ENCODE measurements at places on chromosomes 16 and 17.

- DNase-seq = no peak
These were observed 204.9 kb upstream of the KCNJ16 start for GRCh38 chr17:69870091-69870530.

GRCh38 chr17:78658281-78658785, 81.1 kb upstream of the DNAH17 start:
- no peak for DNase-seq

- DNase-seq = peak; percentile 83
These were observed at the start of gene COG4 for GRCh38 chr16:70523076-70523742. COG4 (minus strand) TSS chr16:70523554; CDS start chr16:70523543, 11 bp downstream.

GRCh38 chr17:39868554-39868942, 546 bp downstream of the ZPBP2 start:
- no peak for DNase-seq

DNA sequence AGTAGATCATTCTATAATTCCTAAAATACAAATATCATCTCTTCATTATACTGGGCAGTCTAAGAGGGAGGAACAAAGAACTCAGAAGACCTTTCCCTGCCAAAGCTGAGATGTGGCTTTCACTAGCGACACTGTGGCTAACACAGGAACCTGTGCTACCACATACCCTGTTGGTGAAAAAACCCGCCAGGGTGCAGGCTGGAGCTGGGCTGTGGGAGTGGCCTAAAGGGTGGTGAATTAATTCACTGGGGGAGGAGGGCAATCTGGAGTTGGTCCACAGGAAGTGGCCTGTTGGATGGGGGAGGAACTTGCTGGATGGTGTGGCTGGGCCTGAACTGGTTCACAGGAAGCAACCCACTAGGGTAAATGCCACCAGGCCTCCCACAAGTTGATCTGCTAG, 7.4 kb downstream of the ZNF594 start:
- DNase-seq = no peak

GRCh38 chr17:77881545-77881944, 77.0 kb upstream of the TNRC6C start:
- peak; percentile 60 for DNase-seq

GRCh38 chr16:24700549-24701392, 28.7 kb upstream of the TNRC6A start:
- DNase-seq = no peak

DNA sequence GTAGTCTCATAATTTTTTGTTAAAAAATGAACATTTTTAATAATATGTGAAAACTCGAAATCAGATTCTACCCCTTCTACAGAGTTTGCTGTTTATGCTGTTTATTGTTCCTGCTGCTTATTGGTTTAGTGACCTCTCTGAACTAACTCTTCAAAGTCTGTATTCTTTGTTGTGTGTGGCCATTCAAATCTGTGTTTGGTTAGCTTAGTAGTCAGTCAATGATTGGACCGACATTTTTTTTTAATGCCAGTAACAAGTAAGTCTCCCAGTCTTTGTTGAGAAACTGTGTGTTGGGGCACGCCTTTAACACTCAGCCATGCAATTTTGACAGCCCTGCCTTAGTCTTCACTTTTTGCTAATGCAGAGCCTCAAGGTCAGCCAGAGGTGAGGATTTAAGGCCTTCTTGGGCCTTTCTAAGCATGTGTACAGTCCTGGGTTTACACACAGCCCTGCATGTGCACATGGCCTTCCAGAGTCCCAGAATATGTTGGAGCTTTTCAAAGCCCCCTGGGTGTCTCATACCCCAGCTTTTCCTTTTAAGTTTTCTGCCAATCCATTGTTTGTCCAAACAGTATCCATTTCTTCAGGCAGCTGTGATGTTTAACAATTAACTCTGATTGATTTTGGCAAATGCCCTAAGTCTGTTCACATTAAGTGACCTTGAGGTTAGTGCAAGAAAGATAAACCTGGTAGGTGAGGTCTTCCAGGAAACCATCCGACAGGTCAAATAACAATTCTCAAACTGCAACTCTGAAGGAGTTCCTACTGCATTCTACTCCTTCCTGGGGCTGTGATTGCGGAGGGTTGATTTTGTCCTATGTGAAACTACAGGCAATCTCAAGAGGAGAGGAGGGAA, 389.3 kb downstream of the PMP22 start:
- no peak for DNase-seq

- DNase-seq = no peak
These were observed 1.5 kb downstream of the CFAP20 start for GRCh38 chr16:58127634-58128033.

- no peak for DNase-seq
These were observed 21.5 kb upstream of the SRSF1 start for GRCh38 chr17:58028578-58028977.

DNA sequence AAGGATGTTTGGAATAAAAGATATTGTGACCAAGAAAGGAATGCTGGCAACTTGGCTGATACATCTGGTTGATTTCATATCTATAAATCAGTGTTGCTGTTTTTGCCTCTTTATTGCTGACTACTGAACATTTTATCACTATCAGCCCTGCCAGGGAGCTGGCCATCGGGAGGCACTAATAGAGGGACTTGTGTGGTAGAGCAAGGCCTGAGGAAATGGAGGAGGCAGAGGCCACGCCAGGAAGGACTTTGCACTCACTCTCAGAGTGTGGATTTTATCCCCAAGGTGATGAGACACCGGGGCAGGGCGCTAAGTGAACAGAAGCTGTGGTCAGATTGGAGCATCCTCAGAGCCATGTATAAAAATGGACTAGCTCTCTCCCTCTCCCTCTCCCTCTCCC, 9.3 kb upstream of the CYB561 start:
- no peak for DNase-seq

- no peak for DNase-seq
These were observed 191.4 kb downstream of the CYLD start for GRCh38 chr16:50933262-50933661.

GRCh38 chr16:2082983-2083364, 35.2 kb downstream of the TSC2 start:
- DNase-seq = no peak

Data from activated T-helper 1 cell treated with Interleukin-2 at 50 U/mL for 16 hours (primary cell).